ENCODE measurements at places on chromosomes 2 and 18.

DNA sequence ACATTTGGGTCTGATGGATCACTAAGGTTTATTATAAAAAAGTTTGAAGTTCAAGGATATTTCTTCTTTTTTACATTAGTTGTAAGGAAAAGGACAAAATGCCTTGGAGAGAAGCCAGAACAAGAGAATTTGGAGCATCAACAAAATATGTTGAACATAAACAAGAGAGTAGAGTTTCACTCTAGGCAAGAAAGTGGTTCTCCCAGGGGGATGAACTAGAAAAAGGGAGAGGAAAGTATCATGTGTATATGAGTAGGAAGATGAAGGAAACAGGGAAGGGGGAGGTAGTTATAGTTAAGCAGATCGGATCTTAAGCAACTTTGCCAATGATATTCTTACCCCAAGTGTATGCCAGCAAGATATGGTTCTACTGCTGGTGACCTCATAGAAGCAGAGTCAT lies 63.8 kb upstream of the GALNT3 start:
- DNase-seq = peak; percentile 73

GRCh38 chr18:33469699-33470098 lies 29.2 kb upstream of the CCDC178 start:
- no peak for DNase-seq

DNA sequence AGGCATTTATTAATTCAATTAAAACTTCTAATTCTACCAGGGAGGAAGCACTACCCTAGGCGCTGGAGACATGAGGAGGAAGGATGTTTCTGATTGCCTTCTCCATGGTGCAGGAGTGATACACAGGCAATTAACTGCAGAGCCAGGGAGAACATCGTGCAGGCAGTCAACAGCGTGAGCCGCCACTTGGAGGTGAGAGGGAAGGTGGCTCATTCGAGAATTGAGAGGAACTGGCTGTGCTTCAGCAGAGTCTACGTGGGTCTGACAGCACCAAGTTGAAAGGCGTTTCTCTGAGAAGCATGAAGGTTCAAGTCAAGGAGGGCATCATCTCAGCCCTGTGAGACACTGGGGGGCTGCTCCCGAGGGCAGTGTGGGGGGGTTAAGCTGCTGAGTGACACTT lies 388.7 kb upstream of the MYT1L start:
- no peak for DNase-seq

GRCh38 chr2:151544449-151544848 lies 134.7 kb downstream of the RIF1 start:
- no peak for DNase-seq

DNA sequence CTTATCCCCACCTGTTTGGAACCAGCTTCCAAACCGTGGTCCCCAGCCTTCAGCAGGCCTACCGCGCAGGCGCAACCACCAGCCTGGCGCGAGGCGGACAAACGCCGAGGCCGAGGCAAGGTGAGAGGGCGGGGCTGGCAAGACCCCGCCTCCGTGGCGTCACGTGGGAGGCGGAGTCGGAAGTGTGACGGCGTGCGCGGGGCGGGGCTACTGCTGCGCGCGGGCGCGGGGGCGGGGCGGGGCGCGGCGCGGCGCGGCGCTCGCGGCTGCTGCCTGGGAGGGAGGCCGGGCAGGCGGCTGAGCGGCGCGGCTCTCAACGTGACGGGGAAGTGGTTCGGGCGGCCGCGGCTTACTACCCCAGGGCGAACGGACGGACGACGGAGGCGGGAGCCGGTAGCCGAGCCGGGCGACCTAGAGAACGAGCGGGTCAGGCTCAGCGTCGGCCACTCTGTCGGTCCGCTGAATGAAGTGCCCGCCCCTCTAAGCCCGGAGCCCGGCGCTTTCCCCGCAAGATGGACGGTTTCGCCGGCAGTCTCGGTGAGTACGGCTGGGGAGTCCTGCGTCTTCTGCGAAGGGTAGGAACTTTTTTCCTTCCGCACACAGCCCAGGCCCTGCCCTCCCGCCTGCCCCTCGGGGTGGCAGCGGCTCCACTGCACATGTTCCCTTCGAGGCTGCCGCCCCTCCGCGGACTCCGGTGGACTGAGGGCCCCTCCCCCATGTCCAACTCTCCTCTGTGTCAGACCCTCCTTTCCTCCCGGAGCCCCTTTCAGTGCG lies at the start of gene EML4:
Gene EML4, plus strand, starts transcription at position 254 of the 774 bp plus-strand sequence. Its CDS starts 259 bp downstream, at position 513.
- DNase-seq = peak; percentile 71

- no peak for DNase-seq
These were observed 71.2 kb downstream of the MAIP1 start for GRCh38 chr2:200026332-200027230.

GRCh38 chr2:234410526-234410925 lies 86.4 kb downstream of the ARL4C start:
- no peak for DNase-seq

GRCh38 chr2:10188211-10188610 lies 65.7 kb downstream of the RRM2 start:
- DNase-seq = no peak

DNA sequence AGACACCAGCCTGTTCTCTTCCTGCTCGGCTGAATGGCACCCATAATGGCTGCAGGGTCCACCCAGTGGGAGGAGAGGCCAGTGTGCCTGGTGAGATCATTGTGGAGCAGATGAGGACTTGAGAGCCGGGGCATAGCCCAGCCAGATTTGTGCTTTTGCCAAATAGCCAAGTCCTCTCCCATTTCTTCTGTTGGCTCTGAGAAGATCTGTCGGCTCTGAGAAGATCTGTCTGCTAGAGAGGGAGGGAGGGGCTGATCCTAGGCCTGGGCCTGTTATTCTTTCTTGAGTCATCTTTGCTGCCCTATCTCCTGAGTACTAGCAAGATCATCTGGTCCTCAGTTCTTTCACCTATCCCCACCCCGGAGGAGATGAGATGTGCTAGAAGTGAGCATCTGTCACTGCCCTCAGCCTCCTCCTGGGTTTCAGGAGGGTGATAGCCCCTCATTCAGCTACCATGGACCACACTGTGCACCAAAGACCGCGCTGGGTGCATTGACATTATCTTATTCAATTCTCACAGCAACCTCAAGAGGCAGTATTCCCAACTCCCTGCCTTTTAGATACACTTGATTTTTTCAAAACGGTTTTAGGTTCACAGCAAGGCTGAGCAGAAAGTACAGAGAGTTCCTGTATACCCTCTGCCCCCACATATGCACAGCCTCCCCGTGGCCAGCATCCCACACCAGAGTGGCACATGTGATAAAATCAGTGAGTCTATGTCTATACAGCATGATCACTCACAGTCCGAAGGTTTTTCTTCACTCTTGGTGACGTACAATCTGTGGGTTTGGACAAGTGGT lies 98.6 kb downstream of the CAPN13 start:
- DNase-seq = no peak

DNA sequence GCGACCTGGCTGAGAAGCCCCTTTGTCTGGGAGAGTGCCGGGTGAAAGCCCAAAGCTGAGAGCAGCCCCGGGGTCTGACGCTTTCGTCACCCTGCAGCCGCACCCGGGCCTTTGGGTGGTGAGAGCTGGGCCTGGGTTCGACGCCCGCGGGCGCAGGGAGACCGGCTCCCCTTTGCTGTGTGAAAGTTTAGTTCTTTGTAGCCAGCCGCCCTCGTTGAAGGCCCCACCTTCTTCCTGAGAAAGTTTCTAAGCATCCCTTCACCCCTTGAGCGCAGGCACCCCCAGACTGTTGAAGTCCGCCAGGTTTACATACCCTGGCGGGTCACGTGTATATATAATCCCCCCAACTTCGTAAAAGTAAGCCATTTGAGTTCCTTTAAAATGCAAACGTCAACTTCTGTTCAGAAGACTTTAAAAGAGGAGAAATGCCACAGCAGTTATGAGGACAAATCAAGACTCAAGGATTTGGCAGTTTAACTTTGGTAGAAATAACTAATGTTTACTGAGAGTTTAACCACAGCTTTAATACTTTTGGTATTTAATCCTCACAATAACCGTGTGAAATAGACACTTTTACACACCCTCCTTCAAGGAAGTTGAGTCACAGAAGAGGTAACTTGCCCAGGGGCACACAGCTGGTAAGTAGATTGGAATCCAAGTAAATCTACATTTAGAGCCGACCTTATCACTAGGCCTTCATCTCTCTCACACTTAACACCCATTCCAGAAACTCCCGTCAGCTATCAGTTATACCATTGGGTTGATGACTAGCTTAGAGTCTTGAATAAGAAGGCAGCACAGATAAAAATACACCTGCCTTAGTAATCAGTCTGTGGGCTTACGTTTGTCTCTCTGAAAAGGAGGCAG lies 1.1 kb upstream of the MBOAT2 start:
- DNase-seq = no peak

- no peak for DNase-seq
These were observed 215.9 kb downstream of the SP3 start for GRCh38 chr2:173749315-173749714.

- no peak for DNase-seq
These were observed 650.7 kb upstream of the HS6ST1 start for GRCh38 chr2:128969374-128969773.

GRCh38 chr2:236281423-236281822 lies 17.2 kb upstream of the ASB18 start:
- DNase-seq = no peak

DNA sequence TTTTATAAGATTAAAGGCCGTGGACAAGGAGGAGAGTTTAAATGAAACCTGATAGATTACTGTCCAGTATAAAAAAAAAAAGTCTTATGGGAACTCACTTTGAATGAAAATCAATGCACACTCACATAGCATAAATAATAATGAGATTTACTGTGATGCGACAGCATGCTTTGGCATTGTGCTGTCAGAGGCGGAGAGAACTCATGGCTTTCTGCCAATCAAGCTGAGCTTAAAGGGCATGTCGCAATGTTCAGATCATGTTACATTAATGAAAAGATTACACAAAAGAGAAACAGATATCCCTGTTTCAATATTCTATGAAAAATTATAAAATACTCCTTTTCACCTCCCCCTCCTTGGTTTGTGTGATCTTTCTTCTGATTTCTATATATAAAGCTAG lies 310.8 kb downstream of the ERBB4 start:
- peak; percentile 90 for DNase-seq

- peak; percentile 100 for DNase-seq
These were observed 92.7 kb upstream of the FN1 start for GRCh38 chr2:215528555-215528954.

- DNase-seq = no peak
These were observed 2.5 kb downstream of the MERTK start for GRCh38 chr2:111900859-111901258.

GRCh38 chr2:133986881-133987795 lies 266.7 kb upstream of the MGAT5 start:
- DNase-seq = no peak

DNA sequence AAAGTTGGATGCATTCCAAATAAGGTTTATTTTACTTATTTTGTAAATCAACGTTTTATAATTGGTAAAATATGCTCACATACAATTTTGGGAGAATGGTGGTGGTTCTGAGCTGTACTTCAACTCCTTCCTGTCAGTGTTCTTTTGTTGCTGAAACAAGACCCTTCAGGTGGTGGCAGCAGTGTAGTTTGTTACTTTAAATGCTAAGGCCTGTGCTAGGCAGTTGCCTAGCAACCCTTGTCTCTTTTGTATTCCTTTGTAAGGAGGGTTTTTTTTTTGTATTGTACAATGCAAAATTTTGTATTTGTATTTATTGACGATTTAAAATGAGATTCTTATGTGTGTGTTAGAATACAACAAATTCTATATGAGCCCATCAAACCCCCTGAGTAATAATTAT lies 166.0 kb upstream of the FAM98A start:
- no peak for DNase-seq

GRCh38 chr18:59701272-59701671 lies 4.0 kb upstream of the CCBE1 start:
- DNase-seq = no peak

DNA sequence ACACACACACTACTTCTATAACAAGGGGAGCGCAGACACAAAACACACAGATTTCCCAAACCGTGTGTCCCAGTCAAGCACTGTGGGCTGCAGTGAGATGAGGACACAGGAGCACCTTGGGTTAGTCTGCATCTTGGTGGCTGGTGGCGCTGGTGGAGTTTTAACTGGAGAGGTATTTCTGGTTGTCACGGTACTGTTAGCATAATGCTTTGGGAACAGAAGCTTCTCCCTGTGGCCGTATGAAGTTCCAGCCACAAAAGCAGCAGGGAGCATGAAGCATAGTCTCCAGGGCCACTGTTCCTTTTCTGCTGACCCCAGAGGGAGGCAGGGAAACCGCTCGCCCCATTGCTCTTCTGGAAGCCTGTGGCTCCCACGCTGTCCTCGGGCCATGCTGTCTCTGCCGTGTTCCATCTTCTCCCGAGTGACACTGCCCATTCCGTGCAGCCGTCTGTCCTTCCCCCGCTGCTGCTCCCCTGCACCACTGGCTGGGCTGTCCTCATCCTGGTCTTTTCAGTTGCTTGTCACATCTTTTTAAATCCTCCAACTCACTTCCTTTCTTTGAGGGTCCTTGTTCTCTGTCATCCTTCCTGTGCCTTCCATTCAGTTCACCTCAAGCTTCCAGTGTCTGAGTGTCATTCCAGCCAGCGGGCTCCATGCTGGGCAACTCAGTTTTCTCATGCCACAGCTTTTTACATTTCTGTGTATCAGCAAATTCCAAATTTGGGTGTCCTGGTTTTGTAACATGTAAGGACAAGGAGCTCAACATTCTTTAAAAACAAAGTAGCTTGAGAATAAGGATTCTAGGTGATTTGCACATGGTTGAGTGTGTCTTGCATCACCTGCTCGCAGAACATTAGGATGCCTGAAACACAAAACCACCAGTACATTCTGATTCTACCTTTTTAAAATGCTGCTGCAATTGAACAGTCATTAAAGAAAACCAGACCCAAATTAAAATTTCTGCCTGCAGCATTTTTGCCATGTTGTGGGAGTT lies 125.0 kb downstream of the MTCL1 start:
- DNase-seq = no peak

GRCh38 chr2:133814890-133815289 lies 246.6 kb upstream of the NCKAP5 start:
- no peak for DNase-seq

GRCh38 chr2:155125585-155126230 lies 427.2 kb downstream of the KCNJ3 start:
- no peak for DNase-seq

GRCh38 chr2:75647771-75648170 lies 1.2 kb downstream of the MRPL19 start:
- DNase-seq = no peak

DNA sequence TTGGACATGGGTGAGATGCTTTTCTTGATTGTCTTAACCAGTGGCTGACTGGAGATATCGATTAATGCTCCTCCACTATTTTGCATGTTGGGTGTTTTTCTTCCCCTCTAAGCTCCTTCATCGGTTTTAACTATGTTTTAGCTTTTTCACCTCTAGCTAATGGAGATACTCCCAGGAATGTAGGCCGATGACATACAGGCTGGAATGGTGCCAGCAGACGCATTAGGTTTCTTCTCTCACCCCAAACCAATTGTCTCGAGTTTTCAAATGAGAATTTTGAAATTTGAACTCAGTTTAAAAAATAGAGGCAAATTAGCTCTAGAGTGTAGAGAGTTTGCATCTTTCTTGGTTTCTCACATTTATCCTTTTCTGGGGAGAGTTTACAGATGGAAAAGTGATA lies 247.6 kb downstream of the RPRM start:
- DNase-seq = no peak

Data from skeletal muscle cell (primary cell).